ENCODE measurements at places on chromosomes 1 and 21. TPM values are rescaled to one million over a fixed set of nuclear protein-coding genes. Genes with fewer than 3 reads are reported as not detected.

The SERPINC1 gene
- 1.0 TPM for total RNA-seq

DNA sequence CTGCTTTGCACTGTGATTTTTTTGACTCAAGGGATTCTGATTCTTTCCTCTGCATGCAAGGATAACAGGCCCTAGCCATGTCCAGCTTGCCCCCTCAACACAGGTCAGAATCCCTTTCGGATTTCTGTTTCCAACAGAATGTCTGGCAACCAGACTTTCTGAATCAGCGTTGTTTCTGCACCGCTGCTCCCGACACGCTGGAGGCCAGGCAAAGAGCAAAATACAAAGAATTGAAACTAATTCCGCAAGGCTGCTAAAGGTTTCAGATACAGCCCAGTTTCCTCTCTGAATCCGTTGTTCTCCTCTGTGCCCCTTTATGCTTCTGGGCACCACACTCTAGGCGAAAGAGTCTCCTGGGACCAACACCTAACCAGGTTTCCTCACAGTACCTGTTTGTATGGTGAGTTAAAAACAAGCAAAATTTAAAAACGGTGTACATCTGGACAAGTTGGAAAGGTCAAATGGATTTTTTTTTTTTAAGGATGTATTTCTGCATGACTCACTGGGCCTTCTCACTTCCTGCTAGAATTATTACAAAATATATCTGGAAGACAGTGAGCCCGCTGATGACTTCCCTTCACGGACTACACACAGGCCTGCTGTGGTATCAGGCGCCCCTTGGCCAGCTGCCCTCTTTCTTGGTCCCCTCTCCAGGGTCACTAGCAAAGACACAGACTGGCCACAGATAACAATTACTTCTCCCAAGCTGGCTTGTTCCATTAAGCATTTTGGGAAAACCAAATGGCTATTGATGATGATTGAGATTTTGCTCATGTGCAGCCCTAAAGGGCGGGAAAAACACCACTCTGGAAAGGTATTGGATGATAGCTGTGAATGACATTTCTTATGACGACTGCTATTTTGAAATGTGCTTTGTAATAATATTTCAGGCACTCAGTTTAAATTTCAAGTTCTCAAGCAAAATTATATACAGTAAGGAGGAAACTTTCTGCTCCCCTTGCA, 118.3 kb downstream of the TGFB2 start:
- DNase-seq: no peak

DNA sequence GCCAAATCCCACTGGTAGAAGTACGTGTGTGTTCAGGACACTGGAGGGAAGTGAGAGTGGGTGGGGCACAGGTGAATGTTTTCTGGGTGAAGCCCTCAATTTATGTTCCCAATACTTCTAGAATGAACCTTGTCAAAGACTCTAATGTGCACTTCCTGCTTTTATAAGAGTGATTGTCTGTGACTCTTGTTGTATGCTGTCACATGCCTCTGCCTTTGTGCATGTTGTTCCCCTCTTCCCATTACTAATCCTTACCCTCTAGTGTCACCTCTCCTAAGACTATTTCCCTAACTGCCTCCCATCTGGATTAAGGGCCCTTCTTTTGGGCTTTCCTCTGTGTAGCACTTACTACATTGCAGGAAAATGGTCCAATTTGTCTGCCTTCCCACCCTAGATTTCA, 2.5 kb upstream of the LINGO4 start:
- DNase-seq: no peak

- DNase-seq: no peak
These were observed 7.9 kb downstream of the COX20 start for GRCh38 chr1:244843148-244843978.

GRCh38 chr1:222015686-222016085, 273.8 kb upstream of the DUSP10 start:
- no peak for DNase-seq

- DNase-seq: no peak
These were observed 2.7 kb upstream of the HMGN2 start for GRCh38 chr1:26469558-26469957.

GRCh38 chr1:54163051-54163450, 10.3 kb upstream of the CDCP2 start:
- DNase-seq: no peak

DNA sequence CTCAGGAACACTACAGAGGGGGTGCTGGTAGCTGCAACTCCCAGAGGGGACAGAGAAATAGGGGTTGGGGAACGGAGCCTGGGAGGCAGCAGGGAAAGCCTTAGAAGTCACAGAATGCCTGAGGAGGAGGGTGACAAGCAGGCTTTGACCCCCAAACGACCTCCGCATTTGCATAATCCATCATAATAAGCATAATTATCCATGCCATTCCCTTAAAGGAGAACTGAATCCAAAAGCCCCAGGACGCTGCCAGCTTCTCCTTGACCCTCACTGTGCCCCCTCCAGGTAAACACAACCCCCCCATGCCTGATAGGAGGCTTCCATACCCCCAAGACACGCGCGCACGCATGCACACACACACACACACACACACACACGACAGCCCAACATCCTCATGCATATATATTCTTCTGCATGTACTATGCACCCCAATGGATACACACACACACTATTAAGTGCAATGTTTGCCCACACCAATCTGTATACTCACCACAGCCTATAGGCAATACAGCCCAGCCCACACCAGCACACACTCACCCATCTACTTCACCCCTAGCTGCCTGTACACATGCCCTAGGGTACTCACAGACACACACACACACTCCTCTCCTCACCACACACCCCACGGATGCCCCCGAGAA, 27.8 kb downstream of the SDC3 start:
- DNase-seq: no peak

DNA sequence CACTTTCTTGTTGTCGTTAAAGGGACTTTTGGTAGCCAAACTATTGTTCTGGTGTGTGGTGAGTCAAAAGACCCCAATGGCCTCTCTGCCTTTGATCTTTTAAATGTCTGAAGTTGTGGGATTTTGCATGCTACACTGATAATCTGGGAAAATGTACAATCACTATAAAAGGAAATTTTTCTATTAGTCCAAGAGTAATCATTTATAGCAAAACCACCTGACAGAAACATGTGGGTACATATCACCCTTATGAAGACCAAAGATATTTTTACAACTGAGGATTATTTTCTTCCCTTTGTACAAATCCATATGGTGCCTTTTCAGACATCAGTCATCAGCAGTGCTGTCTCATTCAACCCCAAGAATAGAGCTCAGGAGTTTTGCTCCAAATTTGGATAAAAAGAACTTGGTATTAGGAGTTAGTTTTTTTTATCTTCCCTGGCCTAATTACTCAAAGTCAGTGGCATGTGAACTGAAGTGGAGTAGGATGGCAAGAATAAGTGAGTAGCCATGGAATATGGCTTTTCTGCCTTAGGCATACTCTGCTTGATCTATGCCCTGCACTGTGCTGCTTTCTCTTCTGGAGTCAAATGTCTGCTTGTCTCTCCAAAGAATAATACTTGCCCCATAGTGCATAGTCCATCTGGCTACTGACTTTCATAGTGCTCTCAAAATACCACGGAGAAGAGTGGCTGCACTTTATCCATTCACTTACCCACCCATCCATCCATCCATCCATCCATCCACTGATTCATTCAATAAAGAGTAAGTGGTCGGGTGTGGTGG, 13.5 kb downstream of the GREM2 start:
- DNase-seq: no peak

The RGS16 gene
- 10.2 TPM for total RNA-seq

GRCh38 chr1:31943546-31944184, 5.5 kb upstream of the PTP4A2 start:
- no peak for DNase-seq

The CDA gene
- 12.5 TPM for total RNA-seq

- no peak for DNase-seq
These were observed 687 bp downstream of the PRKAB2 start for GRCh38 chr1:147171399-147172167.

The IL23R gene
- total RNA-seq: not detected

- DNase-seq: no peak
These were observed 39.1 kb upstream of the CNN3 start for GRCh38 chr1:94966033-94966432.

The F13B gene
- total RNA-seq: not detected

DNA sequence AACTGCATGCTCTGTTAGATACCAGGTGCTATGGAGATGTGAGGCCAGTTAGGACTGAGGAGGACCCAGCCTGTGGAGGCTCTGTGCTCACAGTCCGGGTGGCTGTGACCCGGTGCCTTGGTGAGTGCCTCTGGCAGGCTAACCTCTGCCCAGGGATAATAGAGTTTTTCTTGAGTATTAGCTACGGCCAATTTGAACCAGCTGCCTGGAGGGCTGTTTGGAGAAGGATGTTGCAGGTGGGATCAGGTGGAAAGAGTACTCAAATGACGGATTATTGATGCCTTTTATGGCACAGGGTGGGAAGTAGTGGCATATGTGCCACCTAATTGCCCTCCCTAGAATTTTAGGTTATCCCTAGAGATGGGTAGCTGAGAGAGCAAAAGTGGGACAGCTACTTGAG, 182.7 kb downstream of the GRIK3 start:
- DNase-seq: no peak

The ZC3H11A gene
- 75.2 TPM for total RNA-seq

- DNase-seq: no peak
These were observed 2.0 kb downstream of the MAPKAPK2 start for GRCh38 chr1:206686478-206687249.

- no peak for DNase-seq
These were observed 8.4 kb downstream of the RGS2 start for GRCh38 chr1:192817246-192817645.

The IGSF5 gene
- total RNA-seq: 3.6 TPM

GRCh38 chr1:93346421-93346993, 800 bp downstream of the DR1 start:
- DNase-seq: no peak

- DNase-seq: no peak
These were observed 303.6 kb downstream of the USH2A start for GRCh38 chr1:216119600-216119999.

The CHI3L1 gene
- 0.27 TPM for total RNA-seq

DNA sequence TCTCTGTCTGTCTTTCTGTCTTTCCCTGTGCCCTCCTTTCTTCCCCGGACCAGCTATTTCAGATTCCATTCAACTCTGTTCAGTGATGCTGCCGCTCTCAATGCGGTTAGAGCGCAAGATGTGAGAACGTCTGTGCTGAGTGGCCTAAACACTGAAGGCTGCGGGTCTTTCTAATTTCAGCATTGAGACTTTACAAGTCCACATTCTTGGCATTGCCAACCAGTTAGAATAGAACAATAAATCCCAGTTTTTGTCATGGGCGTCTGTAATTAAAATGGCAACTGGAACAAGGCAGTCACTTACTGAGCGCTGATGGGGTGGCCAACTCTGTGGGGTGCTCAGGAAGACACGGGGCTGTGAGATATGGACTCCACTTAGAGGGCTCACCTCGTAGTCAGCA, 112.8 kb downstream of the DHRS3 start:
- DNase-seq: no peak

DNA sequence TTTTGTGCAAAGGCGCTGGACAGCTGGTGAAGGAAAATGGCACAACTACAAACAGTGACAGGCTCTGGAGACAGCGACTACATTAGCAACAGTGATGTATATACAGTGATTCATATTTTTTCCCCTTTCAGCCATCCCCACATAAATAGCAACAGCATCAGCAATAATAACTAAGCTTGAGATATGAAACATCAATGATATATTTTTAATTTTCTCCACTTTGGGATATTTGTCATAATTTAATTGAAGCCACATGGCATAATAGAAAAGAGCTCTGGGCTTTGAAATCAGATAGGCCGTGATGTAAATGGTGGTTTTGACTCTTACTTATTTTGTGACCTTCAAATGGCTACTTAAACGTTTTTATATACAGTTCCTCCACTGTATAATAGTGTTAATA, 764.3 kb upstream of the PRMT6 start:
- DNase-seq: no peak

The DISC1 gene
- 6.6 TPM for total RNA-seq

DNA sequence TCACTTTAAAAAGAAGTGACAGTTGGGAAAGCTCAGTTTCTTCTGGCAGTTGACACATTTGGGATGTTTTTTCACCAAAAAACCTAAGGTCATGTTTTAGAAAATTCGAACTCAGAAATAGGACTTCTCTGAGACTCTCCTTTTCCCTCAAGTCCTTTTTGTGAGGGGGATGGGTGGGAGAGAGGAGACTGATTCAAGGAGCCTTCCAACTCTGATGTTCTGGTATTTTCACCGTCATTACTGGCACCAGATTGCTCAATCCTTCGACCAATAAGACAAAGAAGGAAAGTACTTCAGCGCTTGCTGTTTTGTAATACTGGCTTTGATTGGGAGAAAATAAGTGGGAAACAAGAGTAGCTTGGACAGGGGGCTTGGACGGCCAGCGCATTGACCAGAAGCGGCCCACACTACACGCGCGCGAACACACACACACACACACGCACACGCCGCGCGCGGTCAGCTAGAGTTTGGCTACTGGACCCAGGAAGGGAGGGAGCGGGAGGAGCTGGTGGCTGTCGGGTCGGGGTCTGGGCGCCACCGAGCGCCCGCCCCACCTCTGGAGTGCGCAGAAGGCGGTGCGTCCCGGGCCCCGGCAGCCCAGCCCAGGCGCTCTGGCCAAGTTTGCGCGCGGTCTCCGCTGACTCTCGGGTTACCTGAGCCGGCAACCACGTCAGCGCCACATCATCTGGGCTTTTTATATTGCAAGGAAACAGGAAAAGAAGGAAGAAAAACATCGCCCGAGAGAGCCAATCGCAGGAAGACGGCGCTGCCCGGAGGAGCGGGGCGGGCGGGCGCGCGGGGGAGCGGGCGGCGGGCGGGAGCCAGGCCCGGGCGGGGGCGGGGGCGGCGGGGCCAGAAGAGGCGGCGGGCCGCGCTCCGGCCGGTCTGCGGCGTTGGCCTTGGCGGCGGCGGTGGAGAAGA, at the start of gene KCNK1:
Gene KCNK1, plus strand, starts transcription at position 855 of the 921 bp plus-strand sequence. Its CDS starts 66 bp downstream, at position 921.
- DNase-seq: peak; percentile 86

DNA sequence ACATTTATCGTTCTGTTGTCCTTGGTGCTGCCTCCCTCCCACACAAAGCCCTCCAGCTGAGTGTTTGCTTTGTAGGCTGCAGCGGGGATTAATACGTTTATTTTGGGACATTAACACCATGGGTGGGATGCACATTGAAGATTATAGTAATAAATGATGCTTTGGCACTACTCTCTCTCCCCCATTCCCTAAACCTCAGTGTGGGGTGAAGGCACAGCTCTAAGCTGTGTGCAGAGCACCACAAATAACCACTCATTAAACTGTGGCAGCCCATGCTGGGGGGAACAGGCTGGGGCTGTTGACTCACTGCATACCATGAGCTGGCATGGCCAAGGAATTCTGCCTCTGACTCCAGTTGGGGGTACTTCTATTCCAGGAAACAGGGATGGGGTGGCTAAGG, 7.7 kb downstream of the PCP4L1 start:
- no peak for DNase-seq

The C1orf185 gene
- total RNA-seq: not detected

- no peak for DNase-seq
These were observed 72.8 kb downstream of the WDR64 start for GRCh38 chr1:241724741-241725356.

The LIPI gene
- total RNA-seq: not detected
